ENCODE measurements at places on chromosomes 6 and 20.

- no peaks in the 10 kb centered on the region for H3K4me1 ChIP-seq
- no peaks in the 10 kb centered on the region for H3K36me3 ChIP-seq
- H3K4me3 ChIP-seq: no peak overlapping the region
- no peaks in the 10 kb centered on the region for H3K27me3 ChIP-seq
- DNase-seq: no peak
Measured at GRCh38 chr6:138334963-138335362, 42.7 kb upstream of the SMIM28 start.

DNA sequence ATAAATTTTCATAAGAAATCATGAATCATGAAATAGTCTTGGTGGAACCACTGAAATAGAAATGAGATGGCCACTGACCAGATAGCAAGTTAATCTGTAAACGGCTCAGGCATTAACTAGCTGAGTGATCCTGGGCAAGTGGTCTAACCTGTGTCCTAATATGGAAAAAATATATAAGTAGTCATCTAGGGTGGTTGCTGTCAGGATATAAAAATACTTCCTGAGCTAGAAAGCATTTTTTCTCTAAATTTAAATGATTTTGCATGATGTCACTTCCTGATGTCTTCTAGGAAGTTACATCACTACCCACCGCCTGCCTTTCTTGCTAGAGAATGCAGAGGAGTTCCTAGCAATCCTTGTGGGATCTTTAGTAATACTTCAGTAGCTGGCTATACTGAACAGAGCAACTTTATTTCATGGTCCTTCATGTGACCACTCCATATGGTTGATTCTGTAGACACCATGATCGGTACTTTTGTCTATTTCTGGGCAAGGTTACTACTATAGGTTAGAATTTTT lies 228.1 kb upstream of the CEP162 start:
- no peak overlapping the region for H3K27ac ChIP-seq
- no peaks in the 10 kb centered on the region for H3K4me1 ChIP-seq
- DNase-seq: no peak
- no peak overlapping the region for H3K4me3 ChIP-seq

DNA sequence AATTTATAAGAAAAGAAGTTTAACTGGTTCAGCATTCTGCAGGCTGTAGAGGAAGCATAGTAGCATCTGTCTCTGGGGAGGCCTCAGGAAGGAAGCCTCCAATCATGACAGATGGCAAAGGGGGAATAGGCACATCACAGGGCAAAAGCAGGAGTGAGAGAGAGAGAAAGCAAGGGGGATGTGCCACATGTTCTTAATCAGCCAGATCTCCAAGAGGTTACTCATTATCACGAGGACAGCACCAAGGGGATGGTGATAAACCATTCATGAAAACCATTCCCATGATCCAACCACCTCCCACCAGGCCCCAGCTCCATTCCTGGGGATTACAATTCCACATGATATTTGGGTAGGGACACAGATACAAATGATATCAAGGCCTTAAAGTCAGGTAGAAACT lies 217.5 kb upstream of the TCF21 start:
- no peak overlapping the region for H3K4me3 ChIP-seq
- H3K27ac ChIP-seq: no peak overlapping the region
- H3K27me3 ChIP-seq: no peaks in the 10 kb centered on the region
- no peaks in the 10 kb centered on the region for H3K36me3 ChIP-seq

DNA sequence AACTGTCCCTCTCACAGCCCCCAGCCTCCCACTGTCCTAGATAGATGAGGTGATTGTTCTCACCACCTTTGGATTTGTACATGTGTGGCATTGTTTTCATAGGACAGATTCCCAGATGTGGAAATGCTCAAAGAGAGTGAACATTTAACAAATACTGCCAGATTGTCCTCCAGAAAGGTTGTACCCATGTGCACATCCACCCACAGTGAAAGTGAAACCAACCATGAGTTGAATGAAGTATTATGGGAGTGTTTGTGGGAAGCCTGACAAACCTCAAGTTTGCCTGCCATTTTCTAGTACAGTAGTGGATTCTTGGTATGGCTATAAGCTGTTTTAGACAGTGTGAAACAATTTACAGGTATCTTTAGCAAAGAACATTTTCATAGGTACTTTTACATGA lies 42.7 kb downstream of the ANKRD6 start:
- no peak for DNase-seq
- H3K4me3 ChIP-seq: no peak overlapping the region
- H3K27me3 ChIP-seq: no peaks in the 10 kb centered on the region
- no peaks in the 10 kb centered on the region for H3K4me1 ChIP-seq
- no peak overlapping the region for H3K27ac ChIP-seq

DNA sequence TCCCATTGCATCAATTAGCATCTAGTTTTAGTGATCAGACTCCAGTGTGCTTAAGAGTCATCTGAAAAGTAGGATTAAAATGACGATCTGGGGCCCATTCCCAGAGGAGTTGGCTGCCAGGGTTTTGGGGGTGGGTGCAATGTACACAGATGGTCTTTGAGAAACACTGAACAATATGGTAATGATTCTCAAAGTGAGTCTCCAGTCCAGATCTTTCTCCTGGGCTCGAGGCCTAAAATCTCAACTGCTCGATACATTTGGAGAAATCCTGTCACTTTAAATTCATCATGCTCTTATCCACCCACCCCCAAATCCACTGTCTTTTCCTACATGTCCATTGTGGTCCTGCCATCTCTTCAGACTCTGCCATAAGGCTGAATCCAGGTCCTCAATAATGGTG lies 80.7 kb upstream of the MYLIP start:
- no peak overlapping the region for H3K27ac ChIP-seq
- no peaks in the 10 kb centered on the region for H3K4me1 ChIP-seq
- no peak for DNase-seq
- no peaks in the 10 kb centered on the region for H3K27me3 ChIP-seq
- H3K4me3 ChIP-seq: no peak overlapping the region

- H3K27ac ChIP-seq: no peak overlapping the region
- no peaks in the 10 kb centered on the region for H3K4me1 ChIP-seq
- H3K27me3 ChIP-seq: no peaks in the 10 kb centered on the region
- H3K36me3 ChIP-seq: no peaks in the 10 kb centered on the region
Measured at GRCh38 chr6:94052749-94053148, 633.4 kb upstream of the EPHA7 start.

DNA sequence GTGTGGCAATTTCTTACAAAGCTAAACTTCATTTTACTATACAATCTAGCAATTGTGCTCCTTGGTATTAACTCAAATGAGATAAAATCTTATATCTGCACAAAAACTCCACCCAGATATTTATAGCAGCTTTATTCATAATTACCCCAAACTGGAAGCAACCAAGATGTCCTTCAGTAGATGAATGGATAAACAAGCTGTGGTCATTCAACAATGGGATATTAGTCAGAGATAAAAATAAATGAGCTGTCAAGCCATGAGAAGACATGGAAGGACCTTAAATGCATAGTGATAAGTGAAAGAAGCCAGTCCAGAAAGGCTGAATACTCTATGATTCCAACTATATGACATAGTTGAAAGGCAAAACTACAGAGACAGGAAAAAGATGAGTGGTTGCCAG lies 98.9 kb upstream of the BMP2 start:
- H3K36me3 ChIP-seq: no peaks in the 10 kb centered on the region
- no peak for DNase-seq
- H3K4me1 ChIP-seq: no peaks in the 10 kb centered on the region
- H3K27me3 ChIP-seq: no peaks in the 10 kb centered on the region

DNA sequence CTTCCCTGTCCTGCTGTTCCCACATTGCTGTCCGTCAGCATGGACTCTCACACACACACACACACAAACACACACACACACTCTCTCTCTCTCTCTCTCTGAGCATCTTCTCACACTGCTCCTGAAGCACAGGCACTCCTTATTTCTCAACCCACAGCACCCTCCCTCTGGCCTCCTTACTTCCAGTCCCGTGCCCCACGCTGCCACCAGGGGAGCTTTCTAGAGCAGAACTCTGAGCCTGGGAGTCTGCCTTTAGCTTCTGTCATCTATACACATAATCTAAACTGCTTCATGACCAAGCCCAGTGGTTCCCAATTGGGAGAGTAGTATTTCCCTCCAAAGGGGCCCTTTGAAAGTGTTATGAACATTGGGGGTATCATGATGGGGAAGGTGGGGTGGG lies 29.1 kb downstream of the HECA start:
- DNase-seq: no peak
- no peak overlapping the region for H3K4me3 ChIP-seq
- H3K36me3 ChIP-seq: peaks cover 7% of the 10 kb centered on the region
- no peaks in the 10 kb centered on the region for H3K27me3 ChIP-seq
- no peak overlapping the region for H3K27ac ChIP-seq
- H3K4me1 ChIP-seq: no peaks in the 10 kb centered on the region

DNA sequence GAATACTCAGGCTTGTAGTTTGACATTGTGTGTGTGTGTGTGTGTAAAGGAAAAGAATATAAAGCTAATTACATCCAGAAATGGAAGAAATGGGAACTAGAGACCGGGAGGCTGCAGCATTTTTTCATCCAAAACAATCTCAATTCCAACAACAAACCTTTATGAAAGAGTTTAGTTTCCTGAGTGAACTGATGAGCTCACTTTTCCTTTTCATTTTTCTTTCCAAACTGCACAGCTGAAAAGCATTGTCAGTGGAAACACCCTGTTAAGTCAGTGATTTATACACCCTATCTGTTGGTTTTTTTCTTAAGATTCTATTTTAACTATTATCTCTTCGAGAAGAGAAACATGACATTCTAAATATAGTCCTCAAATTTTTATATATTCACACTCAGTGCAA lies 130.9 kb downstream of the RFPL4B start:
- DNase-seq: no peak
- H3K4me3 ChIP-seq: no peak overlapping the region
- no peak overlapping the region for H3K27ac ChIP-seq
- no peaks in the 10 kb centered on the region for H3K4me1 ChIP-seq
- H3K36me3 ChIP-seq: no peaks in the 10 kb centered on the region
- no peaks in the 10 kb centered on the region for H3K27me3 ChIP-seq

GRCh38 chr6:11848852-11849731 lies 70.5 kb upstream of the ADTRP start:
- H3K4me3 ChIP-seq: no peak overlapping the region
- H3K4me1 ChIP-seq: no peaks in the 10 kb centered on the region
- H3K36me3 ChIP-seq: no peaks in the 10 kb centered on the region
- DNase-seq: no peak
- no peaks in the 10 kb centered on the region for H3K27me3 ChIP-seq

DNA sequence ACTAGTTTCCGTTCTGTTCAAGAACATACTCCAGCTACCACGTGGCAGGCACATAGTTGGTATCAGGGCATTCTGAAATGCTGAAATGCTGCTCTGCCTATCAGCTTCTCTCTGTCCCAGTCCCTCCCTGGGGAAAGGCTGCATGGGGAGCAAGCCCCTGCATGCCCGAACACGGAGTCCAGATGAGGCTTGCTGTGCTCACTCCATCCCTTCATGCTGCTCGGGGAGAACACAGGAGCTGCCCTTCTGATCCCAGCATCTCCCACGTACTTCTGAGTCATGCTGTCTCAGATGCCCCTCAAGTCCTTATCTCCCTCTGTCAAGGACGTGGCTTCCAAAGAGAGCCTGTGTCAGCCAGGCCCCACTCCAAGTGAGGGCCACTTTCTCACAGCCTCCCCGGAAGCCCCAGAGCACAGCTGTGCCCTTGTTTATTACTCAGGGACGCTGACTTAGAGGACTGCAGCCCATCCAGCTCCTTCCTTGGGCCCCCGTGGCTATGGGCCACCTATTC lies 29.4 kb downstream of the THBS2 start:
- peak overlapping the region; percentile 63 for H3K27ac ChIP-seq
- H3K36me3 ChIP-seq: no peaks in the 10 kb centered on the region
- no peaks in the 10 kb centered on the region for H3K27me3 ChIP-seq
- no peaks in the 10 kb centered on the region for H3K4me1 ChIP-seq

GRCh38 chr20:16485401-16485800 lies 87.8 kb downstream of the KIF16B start:
- H3K4me1 ChIP-seq: no peaks in the 10 kb centered on the region
- H3K27me3 ChIP-seq: no peaks in the 10 kb centered on the region
- H3K27ac ChIP-seq: no peak overlapping the region

DNA sequence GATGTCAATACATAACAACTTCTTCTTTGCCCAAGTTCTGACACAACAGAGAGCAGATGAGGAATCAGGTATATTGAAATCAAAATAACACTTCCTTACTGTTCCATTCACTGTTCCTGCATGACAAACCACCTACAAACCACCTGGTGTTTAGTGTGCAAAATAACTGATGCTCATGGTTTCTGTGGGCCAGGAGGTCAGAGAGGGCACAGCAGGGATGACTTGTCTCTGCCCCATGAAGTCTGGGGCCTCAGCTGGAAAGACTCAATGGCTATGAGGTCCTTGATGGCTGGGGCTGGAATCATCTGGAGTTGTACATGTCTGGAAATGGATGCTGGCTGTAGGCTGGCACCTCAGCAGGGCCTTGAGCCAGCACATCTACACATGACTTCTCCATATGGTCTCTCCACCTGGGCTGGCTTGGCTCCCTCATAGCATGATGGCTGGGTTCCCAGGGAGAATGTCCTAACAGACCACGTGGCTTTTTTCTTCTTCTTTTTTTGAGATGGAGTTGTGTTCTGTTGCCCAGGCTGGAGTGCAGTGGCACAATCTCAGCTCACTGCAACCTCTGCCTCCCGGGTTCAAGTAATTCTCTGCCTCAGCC lies 7.4 kb upstream of the COX4I2 start:
- no peaks in the 10 kb centered on the region for H3K4me1 ChIP-seq
- no peak overlapping the region for H3K27ac ChIP-seq
- H3K36me3 ChIP-seq: no peaks in the 10 kb centered on the region
- no peaks in the 10 kb centered on the region for H3K27me3 ChIP-seq
- DNase-seq: no peak

GRCh38 chr20:9235518-9235917 lies 166.6 kb downstream of the PLCB4 start:
- DNase-seq: no peak
- no peak overlapping the region for H3K27ac ChIP-seq
- H3K27me3 ChIP-seq: no peaks in the 10 kb centered on the region
- H3K4me3 ChIP-seq: no peak overlapping the region
- H3K36me3 ChIP-seq: no peaks in the 10 kb centered on the region

DNA sequence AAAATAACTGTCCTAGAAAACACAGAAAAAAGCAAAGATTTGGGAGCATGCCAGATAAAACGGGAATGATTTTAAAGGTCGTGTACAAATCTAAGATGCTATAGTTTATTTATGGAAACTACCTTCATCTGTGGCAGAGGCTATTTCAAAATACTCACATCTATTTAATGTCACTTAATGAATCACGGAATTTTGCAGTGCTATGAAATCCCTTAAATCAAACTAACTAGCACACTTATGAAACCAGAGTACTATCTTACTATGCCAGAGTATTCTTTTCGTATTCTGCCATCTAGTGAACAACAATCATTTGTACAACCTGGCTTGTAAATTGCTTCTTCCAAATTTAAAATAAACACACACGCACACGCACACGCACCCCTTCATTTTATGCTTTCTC lies 77.9 kb upstream of the BMP5 start:
- H3K36me3 ChIP-seq: no peaks in the 10 kb centered on the region
- H3K4me3 ChIP-seq: no peak overlapping the region
- H3K4me1 ChIP-seq: no peaks in the 10 kb centered on the region
- no peak overlapping the region for H3K27ac ChIP-seq

DNA sequence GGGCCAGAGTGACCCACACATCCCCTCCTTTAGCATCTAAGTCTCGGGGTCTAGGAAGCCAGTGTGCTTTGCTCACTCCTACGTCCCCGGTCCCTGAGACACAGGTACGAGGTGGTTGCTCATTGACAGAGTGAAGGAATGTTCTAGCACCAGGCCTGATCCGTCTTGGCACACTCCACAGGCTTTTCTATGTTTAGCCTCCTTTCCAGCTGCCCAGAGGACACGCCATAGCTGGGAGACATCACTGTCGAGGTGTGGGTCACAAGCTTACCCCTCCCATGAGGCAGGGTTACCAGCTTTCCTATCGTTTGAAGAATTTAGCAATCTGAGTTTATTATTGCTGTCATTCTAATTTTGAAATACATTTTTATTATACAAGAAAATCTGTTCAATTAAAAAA lies 30.4 kb upstream of the IER3 start:
- no peaks in the 10 kb centered on the region for H3K27me3 ChIP-seq
- H3K4me1 ChIP-seq: peaks cover 3% of the 10 kb centered on the region
- H3K4me3 ChIP-seq: no peak overlapping the region
- H3K27ac ChIP-seq: no peak overlapping the region
- no peaks in the 10 kb centered on the region for H3K36me3 ChIP-seq
